ENCODE measurements at places on chromosomes 4 and X. TPM values are rescaled to one million over a fixed set of nuclear protein-coding genes. Genes with fewer than 3 reads are reported as not detected.
A peak's percentile ranks its signal among the peaks of the same experiment; 100 is the strongest.

Gene GNL3L
- total RNA-seq, result 30.0 TPM

- H3K4me3 ChIP-seq, result no peak overlapping the region
- H3K4me1 ChIP-seq, result no peaks in the 10 kb centered on the region
- H3K27ac ChIP-seq, result no peak overlapping the region
- no peaks in the 10 kb centered on the region for H3K27me3 ChIP-seq
These were observed 22.6 kb downstream of the LAMP2 start for GRCh38 chrX:120446498-120446897.

Gene GSTCD
- total RNA-seq, result 6.0 TPM

DNA sequence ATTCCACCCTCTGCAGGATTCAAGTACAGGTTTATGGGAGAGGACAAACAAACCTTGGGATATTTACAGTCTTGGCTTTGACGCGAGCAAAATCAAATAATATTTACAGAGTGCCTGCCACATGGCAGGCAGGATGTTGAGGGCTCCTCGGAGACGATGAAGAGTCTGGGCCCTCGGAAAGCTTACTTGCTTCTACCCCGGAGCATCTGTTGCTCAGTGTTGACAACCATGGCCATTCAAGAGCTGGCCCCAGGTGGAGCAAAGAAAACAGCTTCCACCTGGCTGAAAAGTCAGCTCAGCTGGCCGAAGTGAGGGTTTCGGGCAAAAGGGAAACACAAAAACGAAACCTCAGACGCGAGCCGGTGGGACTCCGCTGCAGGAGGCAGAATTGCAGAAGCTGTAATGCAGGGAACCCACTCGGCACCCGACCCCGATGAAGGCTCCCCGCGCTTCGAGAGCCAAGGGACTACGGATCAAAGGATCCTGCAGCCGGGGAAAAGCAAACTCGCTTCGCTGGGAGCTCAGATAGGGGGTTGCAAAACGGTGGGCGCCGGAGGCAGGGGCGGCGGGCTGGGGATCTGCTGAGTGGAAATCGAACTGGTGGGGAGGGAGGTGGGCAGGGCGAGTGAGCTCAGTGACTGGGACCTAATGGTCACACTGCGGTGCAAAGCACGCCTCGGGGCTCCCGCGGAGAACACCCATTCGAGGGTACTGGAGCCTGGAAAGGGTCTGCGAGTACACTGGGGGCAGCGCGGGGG lies 805 bp downstream of the ATP8A1 start:
- no peaks in the 10 kb centered on the region for H3K27me3 ChIP-seq
- no peak for DNase-seq
- peaks cover 6% of the 10 kb centered on the region for H3K4me1 ChIP-seq
- H3K27ac ChIP-seq, result peak overlapping the region; percentile 88
- peak overlapping the region; percentile 64 for H3K4me3 ChIP-seq

- H3K4me1 ChIP-seq, result no peaks in the 10 kb centered on the region
- no peaks in the 10 kb centered on the region for H3K36me3 ChIP-seq
- H3K27me3 ChIP-seq, result no peaks in the 10 kb centered on the region
- no peak for DNase-seq
- no peak overlapping the region for H3K4me3 ChIP-seq
- H3K27ac ChIP-seq, result no peak overlapping the region
These were observed 346.7 kb downstream of the PDHA2 start for GRCh38 chr4:96186593-96186992.

- no peaks in the 10 kb centered on the region for H3K36me3 ChIP-seq
- H3K27ac ChIP-seq, result no peak overlapping the region
- DNase-seq, result no peak
- H3K4me3 ChIP-seq, result no peak overlapping the region
- no peaks in the 10 kb centered on the region for H3K27me3 ChIP-seq
These were observed 295.8 kb downstream of the MAGEB5 start for GRCh38 chrX:26511589-26512363.

GRCh38 chr4:73376976-73377375 lies 27.1 kb upstream of the ALB start:
- no peaks in the 10 kb centered on the region for H3K27me3 ChIP-seq
- no peak for DNase-seq
- H3K36me3 ChIP-seq, result no peaks in the 10 kb centered on the region
- no peak overlapping the region for H3K27ac ChIP-seq
- H3K4me1 ChIP-seq, result no peaks in the 10 kb centered on the region

Gene TLR10
- total RNA-seq, result not detected

DNA sequence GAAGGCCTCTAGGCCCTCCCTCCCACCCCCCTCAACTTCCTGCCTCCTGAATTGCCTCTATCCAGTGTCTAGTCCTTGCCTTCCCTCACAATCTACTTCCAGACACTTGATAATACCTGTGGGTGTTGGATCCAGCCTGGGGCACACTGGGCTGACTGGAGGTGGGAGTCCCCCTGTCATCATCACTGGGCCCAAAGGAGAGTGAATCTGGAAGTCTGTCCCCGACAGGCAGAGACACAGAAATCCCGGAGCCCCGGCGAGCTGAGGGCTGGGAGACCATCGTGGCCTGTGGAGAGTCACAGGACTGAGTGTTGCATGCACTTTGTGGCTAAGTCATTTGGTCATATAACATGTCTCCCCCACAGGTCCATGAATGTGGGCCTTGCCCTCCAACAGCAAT lies 8.4 kb upstream of the SYP start:
- no peaks in the 10 kb centered on the region for H3K27me3 ChIP-seq
- H3K27ac ChIP-seq, result no peak overlapping the region
- H3K4me1 ChIP-seq, result no peaks in the 10 kb centered on the region
- no peak for DNase-seq

DNA sequence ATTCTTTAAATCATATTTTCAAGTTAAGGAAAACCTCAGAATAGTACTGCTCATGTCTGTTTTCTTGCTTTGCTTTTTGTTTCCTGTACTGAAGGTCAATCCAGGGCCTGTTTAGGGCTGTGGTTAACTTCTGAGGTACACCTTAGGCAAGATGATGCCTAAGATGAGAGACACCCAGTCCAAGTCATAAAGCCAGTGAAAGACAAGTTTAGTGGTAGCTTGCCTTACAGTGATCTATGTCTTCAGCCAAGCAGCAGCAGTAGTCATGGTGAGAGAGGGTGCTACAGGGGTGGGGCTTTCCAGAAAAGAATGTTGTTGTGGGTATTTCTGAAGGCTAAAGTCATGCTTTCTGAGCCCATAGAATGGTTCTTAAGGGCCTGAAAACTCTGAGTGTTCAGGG lies 173.7 kb downstream of the VSIG4 start:
- no peak for DNase-seq
- no peaks in the 10 kb centered on the region for H3K27me3 ChIP-seq
- no peak overlapping the region for H3K4me3 ChIP-seq
- no peaks in the 10 kb centered on the region for H3K4me1 ChIP-seq

DNA sequence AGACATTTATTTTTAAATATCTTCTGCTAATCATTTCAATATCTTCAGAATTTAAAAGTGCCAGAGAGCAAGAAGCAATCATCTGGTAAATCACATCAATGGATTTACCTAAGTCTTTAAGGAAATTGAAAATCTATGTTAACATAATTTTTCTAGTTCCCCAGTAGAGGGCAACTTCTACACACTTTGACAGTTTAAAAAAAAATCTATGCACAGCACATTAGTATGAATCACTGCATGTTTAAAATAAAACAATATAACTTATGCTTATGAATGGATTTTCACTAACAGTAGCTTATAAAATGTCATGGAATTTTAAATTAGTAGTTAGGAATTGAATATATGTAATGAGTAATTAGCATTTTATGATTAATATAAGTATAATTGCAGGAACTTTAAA lies 126.5 kb downstream of the REELD1 start:
- peaks cover 2% of the 10 kb centered on the region for H3K4me1 ChIP-seq
- H3K27ac ChIP-seq, result no peak overlapping the region
- H3K4me3 ChIP-seq, result no peak overlapping the region
- no peak for DNase-seq
- H3K27me3 ChIP-seq, result no peaks in the 10 kb centered on the region

- DNase-seq, result no peak
- peaks cover 16% of the 10 kb centered on the region for H3K4me1 ChIP-seq
- peak overlapping the region; percentile 46 for H3K27ac ChIP-seq
These were observed 736 bp downstream of the BDH2 start for GRCh38 chr4:103098756-103099440.

Gene XAGE1A
- total RNA-seq, result not detected

GRCh38 chrX:10159145-10159468 lies 2.3 kb downstream of the CLCN4 start:
- H3K4me3 ChIP-seq, result no peak overlapping the region
- peaks cover 2% of the 10 kb centered on the region for H3K4me1 ChIP-seq
- no peak overlapping the region for H3K27ac ChIP-seq
- DNase-seq, result no peak
- H3K27me3 ChIP-seq, result no peaks in the 10 kb centered on the region

Gene MAGEA4
- not detected for total RNA-seq

- H3K4me1 ChIP-seq, result no peaks in the 10 kb centered on the region
- DNase-seq, result no peak
- H3K36me3 ChIP-seq, result no peaks in the 10 kb centered on the region
- no peaks in the 10 kb centered on the region for H3K27me3 ChIP-seq
These were observed 446 bp upstream of the UBE2A start for GRCh38 chrX:119573840-119574393.

Gene PPEF2
- total RNA-seq, result not detected

DNA sequence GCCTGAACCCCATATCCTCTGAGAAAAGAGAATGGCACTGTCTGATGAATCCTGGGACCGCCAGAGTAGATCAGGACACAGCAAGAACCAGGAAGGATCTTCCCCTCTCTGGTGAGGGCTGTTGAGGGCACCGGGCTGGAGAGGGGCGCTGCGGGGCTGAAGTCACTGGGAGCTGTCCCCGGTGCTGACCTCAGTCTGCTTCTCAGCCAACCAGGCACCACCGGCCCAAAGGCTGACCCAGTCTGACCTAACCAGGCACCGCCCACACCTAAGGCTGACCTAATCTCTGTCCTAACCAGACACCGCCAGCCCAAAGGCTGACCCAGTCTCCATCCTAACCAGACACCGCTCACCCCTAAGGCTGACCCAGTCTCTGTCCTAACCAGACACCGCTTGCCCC lies 82.8 kb downstream of the CPZ start:
- H3K4me3 ChIP-seq, result no peak overlapping the region
- no peaks in the 10 kb centered on the region for H3K27me3 ChIP-seq
- no peak for DNase-seq

DNA sequence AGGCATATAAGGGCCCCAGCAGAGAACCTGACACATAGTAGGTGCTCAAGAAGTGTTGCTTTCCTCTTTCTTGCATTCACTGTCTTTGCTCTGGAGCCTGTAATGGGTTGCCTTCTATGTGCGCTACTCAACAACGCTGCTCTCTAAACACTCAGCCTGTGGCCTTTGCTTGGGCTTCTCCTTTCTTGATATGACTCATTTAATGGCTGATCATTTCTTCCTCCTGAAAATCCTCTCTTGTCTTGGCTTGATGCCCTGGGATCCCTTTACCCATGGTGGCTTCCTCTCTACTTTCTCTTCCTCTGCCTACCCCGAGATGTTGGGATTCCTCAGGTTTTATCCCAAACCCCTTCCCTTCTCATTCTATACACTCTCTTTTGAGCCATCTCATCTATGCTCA lies 19.9 kb upstream of the PJA1 start:
- no peaks in the 10 kb centered on the region for H3K27me3 ChIP-seq
- H3K4me1 ChIP-seq, result no peaks in the 10 kb centered on the region
- no peak overlapping the region for H3K27ac ChIP-seq
- DNase-seq, result no peak
- no peak overlapping the region for H3K4me3 ChIP-seq
- H3K36me3 ChIP-seq, result no peaks in the 10 kb centered on the region

GRCh38 chr4:147583876-147584275 lies 33.3 kb upstream of the TMEM184C start:
- no peaks in the 10 kb centered on the region for H3K4me1 ChIP-seq
- H3K27me3 ChIP-seq, result no peaks in the 10 kb centered on the region
- no peaks in the 10 kb centered on the region for H3K36me3 ChIP-seq
- H3K4me3 ChIP-seq, result no peak overlapping the region

GRCh38 chrX:153644356-153645125 lies 2.5 kb upstream of the DUSP9 start:
- no peaks in the 10 kb centered on the region for H3K4me1 ChIP-seq
- H3K27me3 ChIP-seq, result no peaks in the 10 kb centered on the region
- no peak overlapping the region for H3K27ac ChIP-seq
- H3K4me3 ChIP-seq, result no peak overlapping the region
- DNase-seq, result peak; percentile 26

DNA sequence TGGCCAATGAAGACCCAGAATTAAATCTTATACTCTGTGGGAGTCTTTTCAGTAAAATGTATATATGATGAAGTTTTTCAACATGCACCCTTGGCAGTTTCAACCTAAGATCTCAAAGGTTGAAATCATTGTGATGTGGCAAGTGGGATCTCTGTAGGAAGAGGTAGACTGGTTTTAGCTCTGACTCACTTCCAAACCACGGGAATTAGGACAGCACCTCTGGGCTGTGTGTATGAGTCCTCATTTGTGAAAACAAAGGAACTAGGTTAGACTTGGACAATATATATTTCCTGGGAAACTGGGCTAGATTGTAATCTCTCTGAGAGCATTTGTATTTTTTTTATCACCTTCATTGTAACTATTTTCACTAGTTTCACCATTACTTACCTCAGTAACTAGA lies 333.0 kb downstream of the ADGRL3 start:
- no peaks in the 10 kb centered on the region for H3K27me3 ChIP-seq
- no peak overlapping the region for H3K27ac ChIP-seq
- H3K4me1 ChIP-seq, result no peaks in the 10 kb centered on the region
- H3K4me3 ChIP-seq, result no peak overlapping the region
- H3K36me3 ChIP-seq, result no peaks in the 10 kb centered on the region

DNA sequence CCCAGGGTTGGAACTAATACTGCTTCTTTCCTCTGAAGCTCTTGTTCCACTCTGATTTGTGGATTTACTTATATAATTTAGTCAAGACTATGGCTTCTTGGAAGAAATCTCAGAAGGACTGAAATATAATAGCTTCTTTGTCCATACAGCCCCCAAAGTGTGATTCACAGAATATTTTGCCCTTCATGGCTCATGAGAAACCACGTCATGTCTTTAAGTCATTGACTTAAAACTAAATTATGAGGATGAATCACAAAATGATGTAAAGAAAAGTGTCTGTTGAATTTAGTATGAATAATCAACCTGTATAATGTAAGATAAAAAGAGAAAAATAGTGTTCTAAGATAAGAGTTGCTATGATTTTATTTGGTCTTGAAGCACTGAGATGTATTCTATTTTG lies 43.3 kb upstream of the AGA start:
- no peak overlapping the region for H3K4me3 ChIP-seq
- no peaks in the 10 kb centered on the region for H3K27me3 ChIP-seq
- DNase-seq, result no peak
- no peaks in the 10 kb centered on the region for H3K36me3 ChIP-seq
- H3K4me1 ChIP-seq, result no peaks in the 10 kb centered on the region

GRCh38 chr4:22241415-22241814 lies 274.5 kb downstream of the ADGRA3 start:
- no peak overlapping the region for H3K27ac ChIP-seq
- no peaks in the 10 kb centered on the region for H3K4me1 ChIP-seq
- no peaks in the 10 kb centered on the region for H3K36me3 ChIP-seq
- no peak overlapping the region for H3K4me3 ChIP-seq
- DNase-seq, result no peak

Gene UBE2K
- total RNA-seq, result 52.2 TPM

- H3K36me3 ChIP-seq, result no peaks in the 10 kb centered on the region
- no peak overlapping the region for H3K4me3 ChIP-seq
- no peaks in the 10 kb centered on the region for H3K27me3 ChIP-seq
- H3K27ac ChIP-seq, result no peak overlapping the region
- H3K4me1 ChIP-seq, result no peaks in the 10 kb centered on the region
These were observed 16.2 kb upstream of the FRMD7 start for GRCh38 chrX:132144061-132144460.

All from ovary (tissue), 10 donors.